ENCODE measurements at places on chromosomes 2 and 18.

- DNase-seq, result no peak
Observed at GRCh38 chr2:218020966-218021535, 18.3 kb upstream of the TNS1 start.

- no peak for DNase-seq
Observed at GRCh38 chr18:68780802-68781635, 16.9 kb upstream of the CCDC102B start.

DNA sequence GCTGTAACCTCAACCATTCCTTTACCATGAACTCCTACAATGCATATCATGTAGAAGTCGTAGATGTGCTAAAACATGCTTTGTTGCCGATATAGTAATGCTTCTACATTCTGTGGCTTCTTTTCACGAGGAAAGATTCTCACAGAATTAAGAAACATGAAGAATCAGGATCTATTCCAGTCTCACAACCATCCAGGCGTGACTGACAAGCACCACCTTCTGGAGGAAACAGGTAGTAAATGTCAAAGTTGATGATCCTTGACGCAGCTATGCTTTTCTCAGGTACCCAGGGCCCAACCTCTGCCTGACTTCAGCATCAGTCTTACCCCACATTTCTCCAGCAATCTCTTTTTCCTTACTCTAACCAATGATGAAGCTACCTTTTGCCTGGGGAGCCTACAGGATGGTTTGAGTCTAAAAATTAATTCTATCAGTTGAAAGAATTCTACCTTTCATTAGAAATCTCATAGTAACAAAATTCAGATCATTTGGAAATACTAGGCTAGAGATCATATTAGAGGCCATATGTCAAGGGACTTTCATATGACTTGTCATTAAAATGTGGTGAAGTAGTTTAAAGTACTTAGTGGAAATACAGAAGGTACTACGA is 123.3 kb upstream of the RND3 start:
- DNase-seq, result no peak

- DNase-seq, result no peak
Observed at GRCh38 chr2:108010912-108011591, 24.7 kb downstream of the SLC5A7 start.

DNA sequence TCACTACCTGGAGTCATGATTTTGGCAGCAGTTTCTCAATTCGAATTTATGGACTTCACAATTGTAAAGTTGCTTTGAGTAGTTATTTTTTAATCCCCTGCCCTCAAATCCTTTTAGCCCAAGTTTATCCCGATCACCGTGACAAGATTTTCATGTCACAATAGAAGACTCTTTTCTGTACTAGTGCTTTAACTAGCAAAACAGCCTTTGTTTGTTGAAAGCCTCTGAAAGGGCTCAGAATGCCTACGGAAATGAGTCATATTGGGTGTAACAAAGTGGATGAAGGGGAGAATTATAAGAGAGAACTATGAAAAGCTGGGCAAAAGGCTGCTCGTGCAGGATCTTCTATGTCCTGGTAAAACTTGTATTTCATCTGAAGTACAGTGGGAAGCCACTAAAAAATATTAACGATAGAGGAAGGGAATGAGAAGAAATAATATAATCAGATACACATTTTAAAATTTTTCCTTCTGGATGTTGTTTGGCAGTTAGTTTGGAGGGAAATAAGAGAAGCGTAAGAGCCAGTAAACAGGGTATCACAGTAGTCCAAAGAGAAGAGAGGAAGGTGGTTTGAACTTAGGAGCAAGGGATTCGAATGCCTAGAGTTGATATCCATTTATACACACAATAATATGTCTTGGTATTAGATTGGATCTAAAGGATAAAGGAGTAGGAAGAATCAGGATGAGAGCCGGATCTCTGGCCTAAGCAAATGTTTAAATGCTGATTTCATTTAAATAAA is 114.9 kb downstream of the GALNT13 start:
- peak; percentile 13 for DNase-seq

- peak; percentile 28 for DNase-seq
Observed at GRCh38 chr18:59140302-59140885, 710 bp downstream of the SEC11C start.

DNA sequence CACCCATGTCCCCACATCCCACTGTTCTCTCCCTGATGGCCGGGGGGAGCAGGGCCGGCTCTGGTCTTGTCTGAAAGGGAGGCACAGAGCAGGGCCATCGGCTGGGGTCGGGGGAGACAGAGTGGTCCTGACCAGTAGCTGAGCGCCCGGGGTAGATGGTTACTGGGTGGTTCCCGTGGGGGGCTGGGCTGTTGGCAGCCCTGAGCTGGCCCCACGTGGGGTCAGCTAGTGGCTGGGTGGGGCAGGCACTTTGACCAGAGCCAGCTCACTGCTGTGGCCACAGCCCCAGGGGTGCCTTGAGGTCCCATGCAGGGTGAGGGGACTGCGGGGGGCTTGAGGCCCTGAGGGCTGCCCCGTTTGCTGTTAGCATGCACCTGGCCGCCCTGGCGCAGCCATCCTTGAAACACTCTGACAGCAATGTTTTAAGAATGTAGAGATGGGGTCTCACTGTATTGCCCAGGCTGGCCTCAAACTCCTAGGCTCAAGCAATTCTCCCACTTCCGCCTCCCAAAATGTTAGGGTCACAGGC is 12.3 kb upstream of the NEU4 start:
- no peak for DNase-seq

DNA sequence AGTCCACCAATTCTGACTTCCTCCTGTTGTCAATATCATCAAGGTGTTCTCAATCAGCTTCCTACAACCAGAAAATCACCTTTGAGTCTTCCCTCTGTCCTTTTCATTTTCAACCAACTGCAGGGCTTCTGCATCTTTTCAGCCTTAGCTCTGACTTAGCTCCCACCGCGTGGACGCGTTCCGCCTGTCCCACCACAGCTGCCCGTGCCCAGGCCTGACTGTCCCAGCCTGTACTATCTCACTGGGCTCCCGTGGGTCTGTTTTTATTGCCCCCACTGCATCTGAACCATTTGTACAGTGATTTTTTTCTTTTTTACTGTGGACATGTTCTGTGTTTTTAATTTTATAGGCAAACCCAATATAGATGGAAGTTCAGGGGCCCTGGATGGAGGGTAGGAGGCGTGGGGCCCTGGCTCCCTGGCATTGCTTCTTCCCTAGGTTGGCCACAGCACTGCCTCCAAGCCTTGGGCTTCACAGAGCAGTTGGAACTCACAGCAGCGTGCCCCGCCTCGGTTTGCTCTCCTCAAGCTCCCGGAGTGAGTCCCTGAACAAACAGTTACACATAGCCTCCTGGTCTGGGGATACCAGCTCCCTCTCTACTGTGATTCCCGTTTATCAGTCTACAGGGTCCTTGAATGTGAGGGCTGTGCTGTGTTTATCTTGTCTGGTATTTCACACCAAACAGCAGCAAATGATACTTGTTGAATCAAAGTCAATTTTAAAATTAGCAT is 280.6 kb upstream of the PXDN start:
- DNase-seq, result no peak
